ENCODE measurements at places on chromosomes 12 and 14.

GRCh38 chr12:1523046-1523445, 71.3 kb downstream of the FBXL14 start:
- no peak for DNase-seq

DNA sequence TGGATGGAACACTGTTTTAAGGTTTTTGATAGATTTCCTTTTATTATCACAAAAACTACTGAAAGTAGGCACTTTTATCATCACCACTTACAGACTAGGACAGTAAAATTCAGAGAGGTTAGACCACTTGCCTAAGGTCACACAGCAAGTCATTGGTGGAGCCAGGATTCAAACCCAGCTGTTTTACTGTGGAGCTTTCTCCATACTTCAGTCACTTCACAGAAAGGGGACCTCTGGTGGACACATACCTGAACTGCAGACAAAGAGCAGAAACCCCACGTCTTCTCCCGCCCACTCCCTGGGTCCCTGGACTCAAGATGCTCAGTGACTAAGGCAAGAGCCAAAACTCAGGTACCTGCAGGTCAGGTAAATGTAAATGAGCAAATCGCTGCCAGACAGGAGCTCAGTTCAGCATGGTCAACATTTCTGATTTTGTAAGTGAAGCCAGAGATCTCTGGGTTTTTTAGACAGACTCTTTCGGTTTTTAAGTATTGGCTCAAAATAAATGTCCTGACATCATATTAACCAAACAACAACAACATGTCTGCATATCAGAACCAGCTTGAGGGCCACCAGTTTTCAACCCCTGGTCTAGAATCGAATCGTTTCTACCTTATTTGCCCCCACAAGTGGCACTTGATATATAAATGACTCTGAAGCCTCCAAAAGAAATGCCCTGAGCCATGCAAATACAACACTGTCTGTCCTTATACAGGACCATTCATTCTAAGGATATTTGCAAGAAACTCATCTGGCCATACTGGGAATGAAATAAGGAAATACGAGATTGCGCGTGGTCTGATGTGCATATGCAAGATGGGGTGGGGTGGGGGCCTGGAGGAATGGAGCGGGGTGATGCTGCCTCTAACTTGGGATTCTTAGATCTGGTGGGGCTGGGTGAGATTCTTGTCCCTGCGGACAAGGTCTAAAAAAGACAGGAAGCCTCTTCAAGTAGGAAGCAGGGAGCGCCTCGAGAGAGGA, 110.9 kb downstream of the KSR2 start:
- DNase-seq, result peak; percentile 50

DNA sequence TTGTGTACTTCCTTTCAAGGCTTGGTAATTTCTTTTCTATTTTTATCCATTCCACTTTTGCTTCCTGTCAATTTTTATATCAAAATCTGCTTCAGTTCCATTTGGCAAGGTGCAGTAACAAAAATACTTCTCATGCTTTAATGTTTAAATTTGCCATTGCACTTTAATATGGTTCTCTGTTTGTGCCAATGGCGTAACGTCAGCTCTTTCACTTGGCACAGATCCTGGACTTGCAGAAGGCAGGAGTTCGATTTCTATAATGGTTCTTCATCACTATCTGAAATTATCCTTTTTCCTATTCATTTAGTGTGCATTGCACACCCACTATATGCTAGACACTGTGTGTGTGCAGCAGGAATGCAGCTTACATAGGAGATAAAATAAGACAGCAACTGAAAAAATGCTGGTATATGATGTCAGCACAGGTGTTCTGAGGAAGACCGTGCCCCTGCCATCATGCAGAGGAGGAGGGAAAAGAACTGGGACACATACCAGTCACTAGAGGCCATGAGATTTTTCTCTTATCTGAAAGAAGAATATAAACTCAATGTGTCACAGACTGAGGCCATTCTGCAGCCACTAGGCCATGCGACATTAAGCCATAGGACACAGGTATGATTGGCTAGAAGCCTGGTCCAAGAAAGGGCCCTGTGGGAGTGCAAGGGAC, 298.2 kb downstream of the RPAP3 start:
- DNase-seq, result no peak

DNA sequence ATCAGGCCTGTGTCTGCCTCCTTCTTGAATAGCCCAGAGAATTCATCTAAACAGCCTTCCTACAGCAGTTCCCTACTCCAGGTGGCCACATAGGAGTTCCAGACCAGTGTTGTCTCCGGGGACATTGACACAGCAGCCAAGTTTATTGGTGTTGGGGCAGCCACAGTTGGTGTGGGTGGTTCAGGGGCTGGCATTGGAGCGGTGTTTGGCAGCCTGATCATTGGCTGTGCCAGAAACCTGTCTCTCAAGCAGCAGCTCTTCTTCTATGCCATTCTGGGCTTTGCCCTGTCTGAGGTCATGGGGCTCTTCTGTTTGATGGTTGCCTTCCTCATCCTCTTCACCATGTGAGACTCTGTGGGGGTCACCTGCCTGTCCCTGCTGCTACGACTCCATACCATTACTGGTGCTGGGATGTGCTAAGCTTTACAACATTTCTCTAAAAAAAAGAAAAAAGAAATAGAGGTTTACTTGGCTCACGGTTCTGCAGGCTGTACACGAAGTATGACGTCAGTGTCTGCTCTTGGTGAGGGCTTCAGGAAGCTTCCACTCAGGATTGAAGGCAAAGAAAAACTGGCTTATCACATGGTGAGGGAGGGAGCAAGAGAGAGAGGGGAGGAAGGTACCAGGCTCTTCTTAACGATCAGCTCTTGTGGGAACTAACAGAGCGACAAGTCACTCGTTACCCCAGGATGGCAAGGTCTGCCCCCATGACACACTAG, 57.5 kb downstream of the CHST11 start:
- no peak for DNase-seq

DNA sequence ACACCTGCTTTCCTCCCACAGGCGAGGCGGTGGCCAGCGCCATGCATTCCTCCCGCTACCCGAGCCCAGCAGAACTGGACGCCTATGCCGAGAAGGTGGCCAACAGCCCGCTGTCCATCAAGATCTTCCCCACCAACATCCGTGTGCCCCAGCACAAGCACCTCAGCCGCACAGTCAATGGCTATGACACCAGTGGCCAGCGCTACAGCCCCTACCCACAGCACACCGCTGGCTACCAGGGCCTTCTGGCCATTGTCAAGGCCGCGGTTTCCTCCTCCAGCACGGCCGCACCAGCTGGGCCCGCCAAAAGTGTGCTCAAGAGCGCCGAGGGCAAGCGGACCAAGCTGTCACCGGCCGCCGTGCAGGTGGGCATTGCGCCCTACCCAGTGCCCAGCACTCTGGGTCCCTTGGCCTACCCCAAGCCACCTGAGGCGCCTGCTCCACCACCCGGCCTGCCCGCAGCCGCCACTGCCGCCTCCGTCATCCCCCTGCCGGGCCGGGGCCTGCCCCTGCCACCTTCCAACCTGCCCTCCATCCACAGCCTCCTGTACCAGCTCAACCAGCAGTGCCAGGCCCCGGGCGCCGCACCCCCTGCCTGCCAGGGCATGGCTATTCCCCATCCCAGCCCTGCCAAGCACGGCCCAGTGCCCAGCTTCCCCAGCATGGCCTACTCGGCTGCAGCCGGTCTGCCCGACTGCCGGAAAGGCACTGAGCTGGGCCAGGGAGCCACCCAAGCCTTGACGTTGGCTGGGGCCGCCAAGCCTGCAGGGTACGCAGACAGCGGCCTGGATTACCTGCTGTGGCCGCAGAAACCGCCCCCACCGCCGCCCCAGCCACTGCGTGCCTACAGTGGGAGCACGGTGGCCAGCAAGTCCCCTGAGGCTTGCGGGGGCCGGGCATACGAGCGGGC, 54.6 kb downstream of the FAM222A start:
- DNase-seq, result no peak

GRCh38 chr12:65822732-65823512, 1.4 kb upstream of the HMGA2 start:
- DNase-seq, result no peak

DNA sequence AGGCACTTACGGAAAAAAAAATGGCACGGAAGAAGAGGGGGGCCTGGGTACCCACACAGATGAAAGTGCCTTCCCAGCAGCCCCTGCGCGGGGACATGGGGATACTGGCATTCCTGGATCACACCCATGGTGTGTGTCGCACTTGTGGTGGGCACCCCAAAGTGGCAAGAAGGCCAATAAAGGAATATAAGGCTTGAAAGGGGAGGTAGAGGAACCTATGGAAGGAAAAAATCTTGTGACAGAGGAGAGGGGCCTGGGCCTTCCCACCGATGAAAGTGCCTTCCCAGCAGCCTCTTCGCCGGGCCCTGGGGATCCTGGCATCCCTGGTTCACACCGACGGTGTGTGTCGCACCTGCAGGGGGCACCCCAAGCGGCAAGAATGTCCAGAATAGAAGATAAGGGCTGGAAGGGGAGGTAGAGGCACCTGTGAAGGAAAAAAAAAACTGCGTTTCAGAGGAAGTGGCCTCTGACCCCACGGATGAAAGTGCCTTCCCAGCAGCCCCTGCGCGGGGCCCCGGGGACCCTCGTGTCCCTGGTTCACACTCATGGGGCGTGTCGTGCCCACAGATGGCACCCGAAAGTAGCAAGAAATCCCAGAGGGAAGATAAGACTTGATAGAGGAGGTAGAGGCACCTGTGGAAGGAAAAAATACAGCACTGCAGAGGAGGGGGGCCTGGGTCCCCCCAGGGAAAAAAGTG, 284.0 kb downstream of the ALG10 start:
- DNase-seq, result no peak

DNA sequence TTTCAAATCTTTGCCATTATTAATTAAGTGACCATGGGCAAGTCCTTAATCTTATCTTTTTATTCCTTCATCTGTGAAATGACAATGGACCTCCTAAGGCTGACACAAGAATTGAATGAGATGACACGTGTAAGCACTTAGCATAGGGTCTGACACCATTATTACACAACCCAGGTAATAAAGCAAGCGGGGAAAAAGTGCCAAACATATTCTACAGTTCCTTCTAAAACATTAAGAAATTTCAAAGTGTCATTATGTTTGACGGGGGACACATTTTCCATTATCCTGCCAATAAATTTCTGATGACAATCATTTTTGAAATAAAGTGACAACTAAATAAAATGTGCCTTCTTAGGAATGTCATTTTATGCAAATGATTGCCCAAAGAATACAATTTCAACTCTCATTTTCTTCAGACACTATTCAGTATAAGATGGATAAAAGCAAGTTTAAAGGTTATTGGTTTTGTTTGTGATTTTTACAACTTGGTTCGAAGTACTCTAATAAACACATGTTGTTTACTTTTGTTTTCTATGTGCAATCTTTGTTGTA, 3.0 kb downstream of the ANKS1B start:
- no peak for DNase-seq

DNA sequence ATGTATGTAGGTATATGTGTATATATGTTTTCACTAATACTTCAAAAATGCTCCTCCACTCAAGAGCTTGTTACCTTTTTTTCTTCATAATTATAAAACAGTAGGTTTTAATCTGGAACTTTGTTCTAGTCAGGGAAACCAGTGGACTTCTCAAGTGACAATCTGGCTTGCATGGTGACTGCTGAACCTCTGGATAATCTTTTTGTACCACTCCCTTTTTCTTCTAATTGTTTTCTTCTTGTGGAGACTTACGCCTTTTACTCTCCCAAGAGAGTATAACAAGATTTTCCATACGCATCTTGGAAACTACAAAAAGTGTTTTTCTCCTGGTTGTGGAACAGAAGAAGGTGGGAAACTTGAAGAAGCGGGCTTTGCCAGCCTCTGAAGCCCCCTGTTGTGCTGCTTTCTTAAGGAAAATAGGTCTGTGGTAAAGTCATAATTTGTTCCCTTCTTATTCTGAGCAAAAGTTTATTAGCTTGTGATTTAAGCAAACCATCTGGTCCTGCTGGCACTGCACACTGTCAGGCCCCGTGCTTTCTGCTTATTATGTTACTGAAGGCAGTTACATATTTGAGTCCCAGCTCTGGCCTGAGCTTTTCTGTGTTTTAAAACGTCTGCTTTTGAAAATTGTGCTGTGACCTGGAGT, 291.8 kb downstream of the ERC1 start:
- DNase-seq, result no peak
